Vagina (tissue), 2 donors: ENCODE measurements at places on chromosomes 16 and 17. TPM values are rescaled to one million over a fixed set of nuclear protein-coding genes. Genes with fewer than 3 reads are reported as not detected.
A peak's percentile ranks its signal among the peaks of the same experiment; 100 is the strongest.

Gene RAB26
- 1.5 TPM for total RNA-seq

Gene ABCC12
- total RNA-seq: not detected

DNA sequence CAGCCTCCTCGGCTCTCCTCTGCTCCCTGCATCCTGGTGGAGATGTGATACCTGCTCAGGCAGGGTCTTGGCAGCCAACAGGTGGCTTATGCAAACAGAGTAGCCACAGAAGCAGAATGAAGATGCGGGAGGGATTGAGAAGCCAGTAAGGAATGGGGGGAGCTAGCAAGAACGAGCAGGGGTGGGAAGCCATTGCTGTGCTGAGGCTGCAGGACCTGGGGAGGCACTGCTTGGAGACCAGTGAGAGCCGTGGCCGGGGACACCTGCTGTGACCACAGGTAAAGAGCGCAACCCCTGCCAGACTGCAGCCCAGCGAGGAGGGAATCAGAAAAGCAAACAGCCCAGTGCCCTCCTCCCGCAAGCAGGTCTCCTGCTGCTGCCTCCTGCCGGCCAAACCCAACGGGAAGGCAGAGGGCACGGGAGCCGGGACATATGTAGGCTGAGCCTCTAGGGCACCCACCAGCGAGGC lies 14.7 kb downstream of the AIPL1 start:
- H3K27me3 ChIP-seq: no peaks in the 10 kb centered on the region
- H3K27ac ChIP-seq: no peak overlapping the region
- no peaks in the 10 kb centered on the region for H3K4me1 ChIP-seq
- no peaks in the 10 kb centered on the region for H3K36me3 ChIP-seq
- DNase-seq: no peak

GRCh38 chr16:2358811-2359210 lies 18.3 kb upstream of the ABCA3 start:
- H3K4me3 ChIP-seq: no peak overlapping the region
- H3K27ac ChIP-seq: no peak overlapping the region
- H3K4me1 ChIP-seq: no peaks in the 10 kb centered on the region
- no peaks in the 10 kb centered on the region for H3K27me3 ChIP-seq

DNA sequence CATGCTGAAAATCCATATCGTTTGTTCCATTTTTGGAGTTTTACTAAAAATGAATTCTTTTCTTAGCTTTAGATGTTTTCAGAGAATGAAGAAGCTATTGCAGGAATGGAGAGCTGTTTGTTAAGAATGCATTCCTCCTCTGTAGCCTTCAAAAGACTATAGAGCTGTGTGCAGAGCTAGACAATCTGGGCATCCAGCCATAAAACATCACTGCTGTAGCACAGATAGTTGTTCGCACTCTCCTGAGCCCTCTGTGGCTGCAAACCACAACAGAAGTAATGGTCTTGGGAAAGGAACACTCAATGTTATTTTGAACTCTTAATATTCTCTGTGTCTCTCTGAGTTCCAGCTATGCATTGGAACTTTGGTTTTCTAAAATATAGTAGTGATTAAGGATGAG lies 4.9 kb downstream of the TNRC6C start:
- DNase-seq: no peak
- H3K4me1 ChIP-seq: peaks cover 57% of the 10 kb centered on the region
- no peak overlapping the region for H3K27ac ChIP-seq

DNA sequence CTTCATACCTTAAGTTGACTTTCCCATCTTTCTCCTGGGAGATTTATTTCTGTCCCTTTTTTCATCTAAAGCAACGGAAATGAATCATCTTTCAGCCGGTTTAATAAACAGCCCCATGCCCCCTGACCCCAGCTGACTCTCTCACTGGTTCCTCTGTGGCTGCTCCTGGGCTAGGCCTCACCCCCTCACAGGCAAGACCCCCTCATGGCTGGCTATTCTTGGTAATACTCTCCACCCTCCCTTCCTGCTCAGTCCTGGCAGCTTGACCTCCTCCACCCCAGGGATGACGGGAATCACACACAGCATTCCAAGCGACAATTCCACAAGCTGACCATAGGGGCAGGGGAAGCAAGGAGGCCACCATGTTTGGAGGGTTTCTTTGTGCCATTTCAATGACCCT lies 1.5 kb upstream of the ADAP2 start:
- no peak overlapping the region for H3K4me3 ChIP-seq
- H3K27ac ChIP-seq: no peak overlapping the region
- no peaks in the 10 kb centered on the region for H3K36me3 ChIP-seq
- no peaks in the 10 kb centered on the region for H3K27me3 ChIP-seq

GRCh38 chr17:50967795-50968194 lies 101.6 kb upstream of the TOB1 start:
- H3K27ac ChIP-seq: peak overlapping the region; percentile 60
- H3K36me3 ChIP-seq: peaks cover 29% of the 10 kb centered on the region
- H3K27me3 ChIP-seq: no peaks in the 10 kb centered on the region

- no peak for DNase-seq
- peaks cover 59% of the 10 kb centered on the region for H3K4me1 ChIP-seq
- H3K36me3 ChIP-seq: no peaks in the 10 kb centered on the region
Measured at GRCh38 chr16:67245186-67245585, 2.1 kb downstream of the FHOD1 start.

GRCh38 chr17:57451191-57451590 lies 194.9 kb downstream of the MSI2 start:
- no peak for DNase-seq
- H3K4me1 ChIP-seq: no peaks in the 10 kb centered on the region
- no peaks in the 10 kb centered on the region for H3K27me3 ChIP-seq
